SJCRH30 (cell line): ENCODE measurements at places on chromosomes 4 and X. TPM values are rescaled to one million over a fixed set of nuclear protein-coding genes. Genes with fewer than 3 reads are reported as not detected.

HTR2C gene
- total RNA-seq, result 0.04 and 0.05 TPM in 2 replicates

SCFD2 gene
- total RNA-seq, result 25.3 and 27.0 TPM in 2 replicates

STAP1 gene
- 0.08 and 0.58 TPM in 2 replicates for total RNA-seq

RHOXF1 gene
- not detected in 2 replicates for total RNA-seq

COMMD8 gene
- total RNA-seq, result 17.0 and 18.5 TPM in 2 replicates

ANAPC10 gene
- total RNA-seq, result 29.3 and 30.7 TPM in 2 replicates

VSIG4 gene
- not detected in 2 replicates for total RNA-seq

GAGE2A gene
- not detected in 2 replicates for total RNA-seq

PABPC5 gene
- 8.4 and 10.6 TPM in 2 replicates for total RNA-seq

BEX1 gene
- total RNA-seq, result not detected in 2 replicates

GRIA2 gene
- total RNA-seq, result 0.24 TPM in 1 of 2 replicates, not detected in the other

FIP1L1 gene
- total RNA-seq, result 89.8 and 95.2 TPM in 2 replicates

RPS3A gene
- total RNA-seq, result 3,203 and 3,356 TPM in 2 replicates

PAGE4 gene
- not detected in 2 replicates for total RNA-seq

RTL3 gene
- 0.05 TPM in 1 of 2 replicates, not detected in the other for total RNA-seq

GRSF1 gene
- 114 and 121 TPM in 2 replicates for total RNA-seq

RBM47 gene
- total RNA-seq, result not detected in 2 replicates

UCP1 gene
- total RNA-seq, result not detected in 2 replicates

AMER1 gene
- 17.2 and 17.4 TPM in 2 replicates for total RNA-seq

STPG2 gene
- not detected in 2 replicates for total RNA-seq

GPR50 gene
- total RNA-seq, result not detected in 2 replicates

RHOH gene
- not detected in 2 replicates for total RNA-seq

HTRA3 gene
- 0.08 TPM in 1 of 2 replicates, not detected in the other for total RNA-seq

CLTRN gene
- 0.42 and 0.51 TPM in 2 replicates for total RNA-seq

NHS gene
- total RNA-seq, result 0.51 and 0.56 TPM in 2 replicates

GAGE12J gene
- not detected in 2 replicates for total RNA-seq

SSX1 gene
- not detected in 2 replicates for total RNA-seq

USP46 gene
- 47.1 and 49.0 TPM in 2 replicates for total RNA-seq

MAGEE2 gene
- total RNA-seq, result not detected in 2 replicates
